Cardiac muscle cell (in vitro differentiated cells and primary cell): ENCODE measurements at places on chromosomes 2 and 18. TPM values are rescaled to one million over a fixed set of nuclear protein-coding genes. Genes with fewer than 3 reads are reported as not detected.

The TXNDC2 gene
- not detected in 2 replicates for polyA plus RNA-seq

The KCNK3 gene
- polyA plus RNA-seq: 3.1 and 3.5 TPM in 2 replicates

The WDR43 gene
- 16.9 and 29.8 TPM in 2 replicates for polyA plus RNA-seq

The SAP130 gene
- 22.8 and 23.9 TPM in 2 replicates for polyA plus RNA-seq

The KRTCAP3 gene
- 2.0 and 4.9 TPM in 2 replicates for polyA plus RNA-seq

The IHH gene
- polyA plus RNA-seq: not detected in 2 replicates

The NTSR2 gene
- not detected in 2 replicates for polyA plus RNA-seq

The IL36A gene
- polyA plus RNA-seq: not detected in 2 replicates

The ANKRD36 gene
- 29.6 and 47.1 TPM in 2 replicates for polyA plus RNA-seq

The ARHGAP25 gene
- 3.9 and 7.8 TPM in 2 replicates for polyA plus RNA-seq

The TNS1 gene
- polyA plus RNA-seq: 13.7 and 16.7 TPM in 2 replicates

The NEU2 gene
- not detected in 2 replicates for polyA plus RNA-seq
